ENCODE measurements at places on chromosomes 5 and 9.

GRCh38 chr5:37054391-37054790 is 177.8 kb downstream of the NIPBL start:
- DNase-seq = no peak

DNA sequence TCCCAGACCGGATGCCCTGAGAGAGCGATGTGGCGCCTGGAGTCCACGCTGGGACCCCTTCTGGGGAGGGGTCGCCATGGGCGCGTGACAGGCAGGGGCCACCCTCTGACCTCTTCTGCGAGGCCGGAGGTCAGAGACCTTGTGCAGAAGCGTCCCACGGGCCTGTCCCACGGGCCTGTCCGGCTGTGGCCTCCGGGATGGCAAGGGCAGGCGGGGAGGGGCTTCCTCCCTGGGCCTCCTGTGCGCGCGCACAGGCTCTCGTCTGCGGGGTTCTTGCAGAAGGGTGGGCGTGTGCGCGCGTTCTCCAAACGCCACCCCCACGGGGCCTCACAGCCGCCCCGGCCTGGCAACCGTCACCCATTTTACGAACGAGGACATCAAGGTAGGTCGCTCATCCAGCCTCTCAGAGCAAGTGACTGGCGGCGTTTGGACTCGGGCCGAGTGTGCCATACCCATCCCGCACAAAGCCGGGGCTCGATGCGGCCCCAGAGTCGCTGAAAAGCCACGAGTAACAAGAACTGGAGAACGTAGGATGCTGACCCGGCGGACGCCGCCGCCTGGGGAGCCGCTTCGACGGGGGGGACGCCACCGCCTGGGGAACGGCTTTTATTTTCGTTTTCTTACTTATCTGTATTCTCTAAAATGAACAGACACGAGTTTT is 897 bp downstream of the AHRR start:
- no peak for DNase-seq

DNA sequence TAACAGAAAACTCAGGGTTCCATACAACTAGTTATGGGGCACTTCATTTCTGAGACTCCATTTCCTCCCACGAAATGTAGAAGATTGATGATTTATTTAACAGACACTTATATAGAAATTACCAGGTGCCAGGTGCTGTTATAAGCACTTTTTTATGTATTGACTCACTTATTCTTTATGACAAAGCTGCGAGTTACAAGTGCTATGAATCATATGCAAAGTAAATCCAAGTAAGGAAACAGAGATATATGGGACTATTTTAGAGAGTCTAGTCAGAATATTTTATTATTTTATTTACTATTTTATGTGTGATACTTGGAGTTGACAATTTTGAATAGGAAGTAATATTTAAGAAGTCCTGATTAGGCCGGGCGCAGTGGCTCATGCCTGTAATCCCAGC is 822.8 kb upstream of the C9orf72 start:
- no peak for DNase-seq

DNA sequence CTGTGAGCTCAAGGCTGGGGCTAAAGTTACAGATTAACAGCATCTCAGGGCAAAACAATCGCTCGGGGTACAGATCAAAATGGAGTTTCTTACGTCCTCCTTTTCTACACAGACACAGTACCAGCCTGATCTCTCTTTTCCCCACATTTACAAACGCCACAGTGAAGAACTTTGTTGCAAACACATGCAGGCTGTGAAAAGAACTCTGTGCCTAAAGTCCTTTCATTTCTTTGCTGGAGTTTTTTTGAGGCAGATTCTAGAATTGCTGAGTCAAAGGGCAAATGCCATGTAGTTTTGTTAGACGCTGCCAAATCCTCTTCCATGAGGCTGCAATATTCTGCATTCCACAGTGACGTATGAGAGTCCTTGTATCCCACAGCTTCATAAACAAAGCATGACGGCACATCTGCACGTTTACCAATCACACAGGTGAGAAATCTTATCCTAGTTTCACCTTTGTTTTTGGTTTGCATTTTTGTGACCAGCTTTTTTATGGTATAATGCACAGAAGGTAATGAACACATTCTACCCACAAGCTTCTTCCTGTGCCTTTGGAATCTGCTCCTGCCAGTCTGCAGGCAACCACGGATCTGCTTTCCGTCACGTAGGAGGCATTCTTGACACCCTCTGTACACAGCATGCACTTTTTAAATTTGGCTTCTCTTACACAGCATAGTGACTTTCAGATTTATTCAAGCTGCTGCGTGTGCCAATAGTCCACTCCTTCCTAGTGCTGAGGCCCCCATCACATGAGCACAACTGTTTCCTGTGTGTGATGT is 44.6 kb upstream of the LPCAT1 start:
- DNase-seq = no peak

GRCh38 chr9:75105841-75106240 is 17.5 kb downstream of the OSTF1 start:
- no peak for DNase-seq

DNA sequence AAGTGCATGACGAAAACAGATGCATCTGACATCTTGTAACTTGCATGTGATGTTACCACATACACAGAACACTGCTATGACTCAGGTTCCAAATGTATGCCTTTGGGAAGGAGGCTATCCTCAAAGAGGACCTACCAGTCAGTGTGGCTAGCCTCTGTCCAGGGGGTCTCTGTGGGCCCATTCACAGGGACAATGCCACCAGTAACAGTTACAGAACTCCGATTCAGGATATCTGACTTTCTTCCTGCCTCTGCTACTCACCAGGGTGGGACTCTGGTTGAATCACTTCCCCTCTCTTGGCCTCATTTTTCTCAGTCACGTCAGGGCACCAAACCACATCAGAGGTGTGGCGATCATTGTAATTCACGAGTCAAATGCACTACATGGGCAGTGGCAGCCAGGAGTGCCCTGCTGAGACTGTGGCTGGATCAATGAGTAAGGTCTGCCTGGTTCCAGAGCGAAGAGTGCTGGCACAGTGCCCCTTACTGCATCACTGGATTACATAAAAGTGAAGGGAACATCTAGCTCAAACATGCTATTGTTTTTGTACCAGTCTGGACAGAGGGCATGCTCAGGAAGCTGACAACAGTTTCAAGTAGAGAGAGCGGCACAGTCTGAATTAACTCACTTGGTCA is 13.2 kb downstream of the ATOX1 start:
- peak; percentile 68 for DNase-seq

GRCh38 chr5:1836176-1836890 is 35.1 kb downstream of the NDUFS6 start:
- DNase-seq = no peak

DNA sequence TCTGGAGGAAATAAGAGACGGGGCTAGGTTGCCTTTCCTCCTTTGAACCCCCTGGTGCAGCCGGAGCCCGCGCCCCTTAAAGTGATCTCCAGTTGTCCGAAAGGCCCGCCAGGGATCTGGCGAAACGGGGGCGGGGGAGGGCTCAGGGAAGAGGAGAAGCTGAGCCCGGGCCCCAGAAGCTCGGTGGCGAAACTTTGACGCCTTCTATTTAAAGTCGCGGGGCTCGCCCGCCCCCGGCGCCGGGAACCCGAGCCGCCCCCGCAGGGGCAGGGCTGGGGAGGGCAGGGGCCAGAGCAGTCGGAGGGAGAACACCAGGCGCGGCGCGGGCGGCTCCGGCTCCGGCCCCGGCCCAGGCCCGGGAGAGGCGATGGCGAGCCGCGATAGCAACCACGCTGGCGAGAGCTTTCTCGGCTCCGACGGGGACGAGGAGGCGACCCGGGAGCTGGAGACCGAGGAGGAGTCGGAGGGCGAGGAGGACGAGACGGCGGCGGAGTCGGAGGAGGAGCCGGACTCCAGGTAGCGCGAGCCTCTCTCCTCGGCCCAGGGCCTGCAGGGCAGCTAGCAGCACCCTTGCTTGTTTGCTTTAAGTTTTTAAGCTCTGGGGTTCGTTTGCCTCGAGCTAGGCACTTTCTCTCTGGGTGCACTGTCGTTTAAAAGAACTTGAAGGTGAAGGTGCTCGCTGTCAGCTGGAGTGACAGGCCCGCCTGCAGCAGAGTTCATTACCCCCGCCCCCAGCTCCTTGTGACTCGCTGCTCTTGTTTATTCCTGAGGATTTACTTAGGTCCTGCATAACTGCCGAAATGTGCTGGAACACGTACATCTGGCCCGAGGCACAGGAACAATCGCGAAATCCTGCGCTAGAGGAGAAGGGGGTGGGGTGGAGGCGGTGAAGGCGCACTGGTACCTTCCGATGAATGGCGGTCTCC is at the start of gene CMYA5:
Gene CMYA5 (plus strand): TSS at position 296 of the 926 bp plus-strand sequence. CDS start 72 bp downstream, at position 368.
- no peak for DNase-seq

GRCh38 chr9:127837346-127837745 is 17.1 kb downstream of the ENG start:
- no peak for DNase-seq

- no peak for DNase-seq
These were observed 13.1 kb upstream of the STXBP1 start for GRCh38 chr9:127598839-127599549.

- no peak for DNase-seq
These were observed 127.7 kb upstream of the C9orf72 start for GRCh38 chr9:27701016-27701415.

DNA sequence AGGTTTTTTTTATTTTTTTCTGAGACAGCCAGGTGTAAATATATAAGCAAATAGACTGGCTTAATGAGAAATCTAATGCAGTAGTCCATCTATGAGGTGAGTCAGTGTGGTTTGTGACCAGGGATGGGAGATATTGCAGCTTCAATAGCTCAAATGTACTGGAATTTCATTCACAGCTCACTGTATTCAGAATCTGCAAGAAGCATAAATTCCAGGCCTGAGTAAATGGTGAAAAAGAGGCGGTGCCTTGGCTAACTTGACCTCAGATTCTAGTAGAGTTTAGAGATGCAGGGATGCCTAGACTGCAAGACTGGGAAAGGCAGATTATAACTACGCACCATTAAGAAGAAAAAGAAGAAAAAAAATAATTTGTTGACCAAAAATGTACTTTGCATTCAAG is 151.9 kb upstream of the SMC2 start:
- no peak for DNase-seq

DNA sequence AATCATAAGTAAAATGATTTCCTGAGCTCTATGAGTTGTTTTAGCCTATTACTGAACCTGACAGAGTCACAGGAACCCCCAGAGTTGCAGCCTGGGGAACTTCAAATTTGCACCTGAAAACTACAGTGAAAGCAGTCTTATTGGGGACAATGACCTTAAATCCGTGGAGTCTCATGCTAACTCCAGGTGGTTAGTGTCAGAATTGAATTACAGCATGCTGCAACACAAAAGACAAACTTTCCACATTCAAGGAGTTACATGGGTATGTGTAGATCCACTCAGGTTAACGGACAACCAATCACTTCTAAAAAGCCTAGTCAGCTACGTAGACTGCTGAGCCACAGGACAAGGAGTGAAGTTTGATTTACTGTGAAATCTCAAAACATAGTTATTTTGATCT is 49.7 kb downstream of the PLPP1 start:
- no peak for DNase-seq

GRCh38 chr9:114688379-114688778 is 6.4 kb upstream of the TEX48 start:
- DNase-seq = no peak

DNA sequence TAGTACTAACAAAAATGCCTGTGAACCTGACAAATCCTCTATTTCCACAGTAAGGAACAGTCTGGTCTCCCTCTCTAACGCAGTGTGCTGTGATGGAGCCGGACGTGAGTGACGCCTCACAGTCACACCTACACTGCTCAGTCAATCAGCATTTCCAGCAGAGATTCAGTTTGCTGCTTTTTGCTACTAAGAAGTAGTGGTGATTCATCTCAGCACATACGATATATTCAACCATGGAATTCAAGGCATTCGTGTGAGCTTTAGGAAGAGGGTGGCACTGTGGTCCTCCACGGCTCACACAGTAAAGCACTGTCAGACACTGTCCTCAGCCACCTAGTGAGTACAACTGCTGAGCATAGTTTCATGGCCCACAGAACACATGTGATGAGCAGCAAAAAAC is 70.9 kb downstream of the SETX start:
- DNase-seq = no peak

DNA sequence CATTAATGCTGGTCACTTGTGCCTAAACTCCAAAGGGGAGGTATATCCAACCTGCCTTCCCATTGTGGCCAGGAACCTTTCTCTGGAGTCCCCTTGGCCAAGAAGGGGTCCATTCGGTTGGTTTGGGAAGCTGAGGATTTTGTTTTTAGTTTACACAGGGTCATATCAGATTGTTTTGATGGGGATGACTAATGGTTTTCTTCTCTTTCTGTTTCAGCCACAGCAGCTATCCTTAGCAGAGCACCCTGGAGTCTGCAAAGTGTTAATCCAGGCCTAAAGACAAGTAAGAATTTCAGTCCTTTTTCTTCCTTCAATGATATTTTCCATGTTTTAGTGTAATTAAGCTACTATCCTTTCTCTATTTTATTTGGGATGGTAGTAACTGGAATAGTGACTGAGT is 127.8 kb upstream of the CCDC152 start:
- DNase-seq = no peak

- no peak for DNase-seq
These were observed 74.5 kb downstream of the SH3TC2 start for GRCh38 chr5:148988328-148988727.

GRCh38 chr5:124660229-124661093 is 86.0 kb downstream of the ZNF608 start:
- no peak for DNase-seq

- no peak for DNase-seq
These were observed 50.7 kb downstream of the WNK2 start for GRCh38 chr9:93234600-93234999.

DNA sequence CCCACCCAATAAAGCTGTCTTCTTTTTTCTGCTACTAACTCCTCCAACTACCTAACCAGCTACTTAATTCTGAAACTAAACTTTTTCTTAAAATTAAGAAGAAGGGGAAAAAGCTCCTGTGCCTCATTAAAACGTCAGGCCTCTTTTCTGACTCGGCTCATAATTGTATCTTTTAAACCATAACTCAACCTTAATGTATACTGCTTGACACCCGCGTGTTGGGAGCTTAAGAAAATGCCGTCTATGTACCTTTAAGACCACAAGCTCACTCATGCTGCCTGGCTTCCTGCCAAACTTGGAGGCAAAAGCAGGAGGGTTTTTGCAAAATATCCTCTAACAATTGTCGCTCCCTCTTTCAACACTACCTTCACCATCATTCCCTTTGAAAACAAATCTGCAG is 5.0 kb downstream of the EBF1 start:
- DNase-seq = peak; percentile 46

GRCh38 chr5:91257301-91257700 is 125.8 kb downstream of the ARRDC3 start:
- no peak for DNase-seq

DNA sequence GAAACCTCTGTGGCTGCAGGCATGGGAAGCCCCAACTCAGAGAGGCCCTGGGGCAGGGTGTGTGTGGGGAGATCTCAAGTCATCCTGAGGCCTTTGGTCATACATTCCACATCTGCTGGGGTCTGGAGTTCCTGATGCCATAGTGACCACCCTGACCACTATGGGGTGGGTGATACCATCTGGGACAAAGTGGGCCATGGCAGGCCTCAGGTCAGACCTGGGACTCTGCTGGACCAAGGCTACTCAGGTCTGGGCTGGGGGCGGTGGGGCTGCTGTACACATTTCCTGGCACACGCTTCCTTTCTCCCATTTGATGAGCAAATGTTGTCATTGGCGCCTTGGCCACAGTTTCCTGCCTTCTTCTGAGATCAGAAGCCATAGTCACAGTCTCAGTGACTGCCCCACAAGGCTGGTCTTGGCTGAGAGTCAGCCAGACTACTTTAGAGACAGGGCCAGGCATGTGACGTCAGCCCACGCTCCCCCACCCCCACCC is 15.1 kb upstream of the ACSL6 start:
- no peak for DNase-seq

Data from H54 (cell line).